Endothelial cell of umbilical vein (primary cell): ENCODE measurements at places on chromosomes 16 and 17. TPM values are rescaled to one million over a fixed set of nuclear protein-coding genes. Genes with fewer than 3 reads are reported as not detected.

C17orf67 gene
- 5.6 and 5.8 TPM in 2 replicates for total RNA-seq

GRCh38 chr17:4020096-4020495 lies 55.9 kb upstream of the ATP2A3 start:
- DNase-seq: no peak

TNFRSF13B gene
- not detected in 2 replicates for total RNA-seq

KRTAP2-2 gene
- not detected in 2 replicates for total RNA-seq

MYADML2 gene
- not detected in 2 replicates for total RNA-seq

GRCh38 chr17:20999044-20999573 lies 43.7 kb downstream of the USP22 start:
- no peak for DNase-seq

PPL gene
- 0.05 and 0.20 TPM in 2 replicates for total RNA-seq

DNA sequence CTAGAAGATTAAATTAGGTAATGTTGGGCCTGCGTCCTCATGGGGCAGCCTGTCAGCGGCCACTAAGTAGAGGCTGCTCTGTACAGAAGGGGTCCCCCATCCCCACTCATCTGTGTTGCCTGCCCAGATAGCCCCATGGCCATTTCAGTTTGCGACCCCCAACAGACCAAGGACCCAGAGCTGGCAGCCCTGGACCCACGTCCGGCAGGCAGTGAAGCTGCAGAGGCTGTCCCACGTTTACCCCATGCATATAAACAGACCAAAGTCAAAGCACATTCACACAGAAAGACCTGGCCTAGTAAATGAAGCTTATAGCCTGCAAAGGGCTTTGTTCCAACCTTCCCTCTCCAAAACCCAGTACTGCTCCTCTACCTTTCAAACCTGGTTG lies 4.6 kb downstream of the PDF start:
- no peak for DNase-seq

DNA sequence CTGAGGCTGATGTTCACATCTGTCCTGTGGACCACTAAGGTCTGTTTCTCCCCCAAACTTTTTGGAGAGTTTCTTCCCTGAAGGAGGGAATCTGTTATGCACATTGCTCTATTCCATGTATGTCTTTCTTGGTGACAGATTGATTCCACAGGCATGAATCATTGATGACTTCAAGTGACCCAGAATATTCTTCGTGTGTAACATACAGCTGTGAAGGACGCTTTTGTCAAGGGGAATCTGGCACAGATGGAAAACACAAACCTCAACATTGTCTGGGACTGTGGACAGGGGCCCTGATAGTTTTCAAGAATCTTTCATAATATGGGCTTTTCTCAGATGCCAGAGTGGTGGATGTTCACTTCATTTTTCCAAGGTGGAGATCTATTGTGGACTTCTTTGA lies 223.1 kb upstream of the MAF start:
- DNase-seq: no peak

GRCh38 chr17:64401941-64402340 lies 11.3 kb upstream of the PECAM1 start:
- DNase-seq: peak; percentile 33

- no peak for DNase-seq
Measured at GRCh38 chr16:49341706-49342105, 31.9 kb upstream of the C16orf78 start.

GRCh38 chr16:46862555-46863447 lies 21.4 kb upstream of the GPT2 start:
- DNase-seq: no peak

GRCh38 chr16:75218256-75219076 lies at the start of gene CTRB1:
Gene CTRB1, plus strand, starts transcription at chr16:75218988. Its CDS starts 20 bp downstream, at chr16:75219008.
- DNase-seq: no peak

INTS2 gene
- 13.4 and 14.4 TPM in 2 replicates for total RNA-seq

DNA sequence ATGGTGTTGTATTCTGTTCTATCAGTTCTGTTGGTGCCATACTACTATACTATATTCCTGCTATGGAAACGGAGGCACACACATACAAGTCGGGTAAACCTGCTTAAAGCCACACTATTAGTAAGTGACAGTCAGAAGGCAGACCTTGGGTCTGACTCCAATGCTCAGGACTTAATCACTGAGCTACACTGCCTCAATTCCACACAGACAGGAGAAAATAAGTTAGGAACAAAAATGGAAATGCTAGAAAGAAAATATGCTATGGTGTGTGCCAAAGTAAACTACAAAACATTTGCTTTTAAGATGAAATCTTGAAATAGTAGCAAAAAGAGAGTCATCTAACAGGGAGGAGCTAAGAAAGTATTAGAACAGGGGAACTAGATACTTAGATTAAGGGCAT lies 48.1 kb downstream of the MYO1D start:
- no peak for DNase-seq

- DNase-seq: no peak
Measured at GRCh38 chr16:3161235-3162018, 26.6 kb upstream of the OR1F1 start.

- DNase-seq: no peak
Measured at GRCh38 chr16:21101631-21102420, 48.8 kb downstream of the DNAH3 start.
